ENCODE measurements at places on chromosomes 16 and 17.

- no peak for DNase-seq
Observed at GRCh38 chr17:8499614-8500013, 63.9 kb downstream of the NDEL1 start.

- peak; percentile 77 for DNase-seq
Observed at GRCh38 chr17:7922845-7923628, 6.6 kb downstream of the KCNAB3 start.

GRCh38 chr17:13416748-13417363, 184.9 kb downstream of the HS3ST3A1 start:
- DNase-seq = no peak

- no peak for DNase-seq
Observed at GRCh38 chr16:27967169-27967568, 96.3 kb downstream of the GSG1L start.

DNA sequence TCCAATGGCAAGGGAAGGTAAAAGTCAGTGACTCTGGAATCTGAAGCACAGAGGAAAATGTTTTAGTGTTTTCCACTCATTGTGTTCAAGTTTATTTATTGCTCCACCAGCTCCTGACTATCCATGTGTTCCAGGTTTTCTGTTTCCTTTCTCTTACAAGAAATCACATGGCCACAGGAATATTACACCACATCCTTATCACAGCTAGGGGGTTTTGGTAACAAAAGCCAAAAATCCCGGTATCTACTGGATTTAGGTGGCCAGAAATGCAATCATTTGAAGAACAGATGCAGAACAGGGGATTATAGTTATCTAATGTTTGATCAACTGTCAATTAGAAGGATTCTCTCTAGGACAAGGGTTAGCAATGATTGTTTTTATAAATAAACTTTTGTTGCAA, 47.9 kb downstream of the STH start:
- peak; percentile 79 for DNase-seq
